ENCODE measurements at places on chromosomes 5 and 9.

DNA sequence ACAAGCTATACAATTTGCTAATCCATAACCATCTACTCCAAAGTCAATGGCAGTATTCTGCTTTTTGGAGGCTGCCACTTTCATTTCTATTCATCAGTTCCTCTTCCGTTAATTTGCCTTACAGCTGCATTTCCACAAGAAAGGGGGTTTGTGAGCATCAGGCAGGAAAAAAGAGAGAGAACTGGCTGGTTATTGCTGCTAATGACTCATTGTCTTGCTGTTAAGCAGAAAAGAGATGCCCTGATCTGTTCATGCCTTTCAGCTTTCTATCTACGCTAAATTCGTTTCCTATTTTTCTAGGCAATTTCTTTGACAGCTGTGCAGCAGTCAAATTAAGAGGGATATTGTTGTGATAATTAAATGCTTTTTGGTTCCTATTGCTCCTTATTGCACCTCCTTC, 65.9 kb upstream of the GNAQ start:
- DNase-seq = no peak

- no peak for DNase-seq
These were observed 100.8 kb upstream of the TLE4 start for GRCh38 chr9:79470954-79471353.

DNA sequence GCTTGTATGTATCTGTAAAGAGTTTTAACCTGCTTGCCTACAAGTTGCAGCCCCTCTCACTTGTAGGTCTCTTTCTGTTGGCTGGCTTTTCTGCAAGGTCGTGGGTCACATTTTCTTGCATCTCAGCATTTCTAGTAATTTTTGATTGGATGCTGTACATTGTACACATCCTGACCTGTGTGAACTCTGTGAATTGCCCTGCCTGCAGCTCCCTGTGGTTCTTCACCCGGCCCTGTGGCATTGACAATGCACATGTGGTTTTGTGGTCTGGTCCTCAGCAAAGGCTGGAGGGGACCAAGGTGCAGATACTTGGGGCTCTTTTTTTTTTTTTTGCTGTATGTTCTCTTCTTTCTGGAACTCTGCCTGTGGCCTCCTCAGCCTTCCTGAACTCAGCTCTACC, 53.6 kb downstream of the WNK2 start:
- no peak for DNase-seq

DNA sequence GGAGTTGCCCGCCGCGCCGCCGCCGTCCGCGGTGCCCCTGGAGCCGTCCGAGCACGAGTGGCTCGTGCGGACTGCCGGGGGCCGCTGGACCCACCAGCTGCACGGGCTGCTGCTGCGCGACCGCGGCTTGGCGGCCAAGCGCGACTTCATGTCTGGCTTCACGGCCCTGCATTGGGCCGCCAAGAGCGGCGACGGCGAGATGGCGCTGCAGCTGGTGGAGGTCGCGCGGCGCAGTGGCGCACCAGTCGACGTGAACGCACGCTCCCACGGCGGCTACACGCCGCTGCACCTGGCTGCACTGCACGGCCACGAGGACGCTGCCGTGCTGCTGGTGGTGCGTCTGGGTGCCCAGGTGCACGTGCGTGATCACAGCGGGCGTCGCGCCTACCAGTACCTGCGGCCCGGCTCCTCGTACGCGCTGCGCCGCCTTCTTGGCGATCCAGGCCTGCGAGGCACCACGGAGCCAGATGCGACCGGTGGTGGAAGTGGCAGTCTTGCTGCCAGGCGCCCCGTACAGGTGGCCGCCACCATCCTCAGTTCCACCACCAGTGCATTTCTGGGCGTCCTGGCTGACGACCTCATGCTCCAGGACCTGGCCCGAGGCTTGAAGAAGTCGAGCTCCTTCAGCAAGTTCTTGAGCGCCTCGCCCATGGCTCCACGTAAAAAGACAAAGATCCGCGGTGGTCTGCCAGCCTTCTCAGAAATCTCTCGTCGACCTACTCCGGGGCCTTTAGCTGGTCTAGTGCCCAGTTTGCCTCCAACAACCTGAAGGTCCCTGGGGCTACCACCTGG, 1.6 kb downstream of the SOWAHA start:
- peak; percentile 66 for DNase-seq

- peak; percentile 79 for DNase-seq
These were observed 379.1 kb downstream of the DMRT2 start for GRCh38 chr9:1429297-1429696.

- no peak for DNase-seq
These were observed 61.8 kb upstream of the PTPRD start for GRCh38 chr9:10674586-10674985.

DNA sequence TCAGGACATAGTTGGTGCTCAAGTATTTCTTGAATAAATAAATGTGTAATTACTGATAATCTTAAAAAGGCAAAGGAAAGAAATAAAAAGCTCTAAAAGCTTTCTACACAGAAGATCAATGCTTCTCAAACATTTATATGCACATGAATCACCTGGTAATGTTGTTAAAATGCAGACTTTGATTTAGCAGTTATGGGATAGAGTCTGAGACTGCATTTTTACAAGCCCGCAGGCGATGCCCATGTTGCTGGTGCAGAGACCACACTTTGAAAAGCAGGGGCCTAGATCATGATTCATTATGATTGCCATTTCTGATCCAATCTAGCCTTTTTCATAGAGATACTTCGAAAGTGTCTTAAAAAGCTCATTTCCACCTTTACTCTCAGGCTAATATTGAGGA, 3.5 kb upstream of the CCDC152 start:
- no peak for DNase-seq

DNA sequence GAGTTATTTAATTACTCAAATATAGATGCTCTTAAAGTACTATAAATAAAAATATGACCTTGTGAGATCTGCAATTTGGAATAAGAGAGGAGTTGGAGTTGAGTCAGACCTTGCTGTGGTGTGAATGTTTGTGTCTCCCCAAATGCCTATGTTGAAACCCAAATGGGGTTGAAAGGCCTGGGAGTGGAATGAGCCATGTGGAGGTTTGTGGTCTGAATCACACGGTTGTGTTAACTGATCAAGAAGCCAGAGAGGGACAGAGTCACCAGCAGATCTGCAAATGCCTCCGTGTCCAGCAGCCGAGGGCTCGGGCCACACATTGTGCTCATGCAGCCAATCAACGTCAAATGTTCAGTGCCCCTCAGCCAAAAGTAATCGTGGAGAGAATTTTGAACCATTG, 404.4 kb downstream of the ICE1 start:
- DNase-seq = no peak

- no peak for DNase-seq
These were observed 17.5 kb downstream of the CARNMT1 start for GRCh38 chr9:75010570-75010969.

GRCh38 chr9:122364783-122365150, 6.1 kb upstream of the PTGS1 start:
- DNase-seq = no peak

- DNase-seq = peak; percentile 22
These were observed 772.0 kb upstream of the FAM174A start for GRCh38 chr5:99763021-99763774.

DNA sequence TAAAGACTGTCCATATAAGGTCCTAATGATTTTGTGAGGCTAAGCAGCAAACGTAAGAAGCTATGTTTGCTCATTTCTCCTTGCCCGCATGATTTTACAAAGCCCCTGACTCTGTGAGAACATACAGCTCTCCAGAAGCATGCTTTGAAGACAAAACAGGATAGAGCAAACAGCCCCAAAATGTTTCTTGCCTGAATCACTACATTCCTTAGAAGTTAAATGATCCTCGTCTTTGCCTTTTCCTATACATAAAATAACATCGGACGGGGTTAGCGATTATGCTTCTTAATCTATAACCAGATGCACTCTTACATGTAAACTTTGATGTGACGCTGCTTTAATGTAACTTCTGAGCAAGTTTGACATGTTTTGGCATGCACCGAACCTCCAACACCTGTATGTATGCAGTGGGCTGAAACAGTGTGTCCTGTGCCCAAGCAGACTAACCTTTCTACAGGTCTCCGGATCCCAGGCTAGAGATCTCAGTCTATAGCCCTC, 353.7 kb downstream of the CETN3 start:
- peak; percentile 17 for DNase-seq

DNA sequence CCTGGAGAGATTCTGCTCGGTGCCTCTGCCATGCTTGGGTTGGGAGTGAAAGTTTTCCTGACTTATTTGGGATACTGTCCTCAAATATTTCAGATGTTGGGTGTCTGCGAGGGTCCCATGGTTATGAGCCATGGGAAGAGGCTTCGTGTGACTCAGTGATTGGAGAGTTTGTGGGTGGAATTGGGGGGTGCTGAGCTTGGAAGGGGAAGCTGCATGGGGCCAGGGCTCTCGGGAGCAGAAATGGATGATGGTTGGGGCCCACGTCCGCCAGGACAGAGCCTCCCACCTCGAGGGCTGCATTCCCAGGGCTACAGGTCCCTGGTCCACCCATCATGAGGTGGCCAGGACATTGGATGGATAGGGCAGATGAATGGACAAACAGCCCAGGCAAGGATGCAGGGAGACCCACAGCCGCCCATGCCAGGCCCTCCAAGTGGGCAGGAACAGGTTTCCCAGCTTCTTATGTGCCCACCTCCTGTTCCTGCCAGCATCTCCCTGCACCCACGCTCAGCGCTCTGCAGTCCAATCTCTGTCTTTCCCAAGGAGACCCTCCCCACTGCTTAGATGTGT, 5.5 kb downstream of the OBP2B start:
- DNase-seq = no peak

DNA sequence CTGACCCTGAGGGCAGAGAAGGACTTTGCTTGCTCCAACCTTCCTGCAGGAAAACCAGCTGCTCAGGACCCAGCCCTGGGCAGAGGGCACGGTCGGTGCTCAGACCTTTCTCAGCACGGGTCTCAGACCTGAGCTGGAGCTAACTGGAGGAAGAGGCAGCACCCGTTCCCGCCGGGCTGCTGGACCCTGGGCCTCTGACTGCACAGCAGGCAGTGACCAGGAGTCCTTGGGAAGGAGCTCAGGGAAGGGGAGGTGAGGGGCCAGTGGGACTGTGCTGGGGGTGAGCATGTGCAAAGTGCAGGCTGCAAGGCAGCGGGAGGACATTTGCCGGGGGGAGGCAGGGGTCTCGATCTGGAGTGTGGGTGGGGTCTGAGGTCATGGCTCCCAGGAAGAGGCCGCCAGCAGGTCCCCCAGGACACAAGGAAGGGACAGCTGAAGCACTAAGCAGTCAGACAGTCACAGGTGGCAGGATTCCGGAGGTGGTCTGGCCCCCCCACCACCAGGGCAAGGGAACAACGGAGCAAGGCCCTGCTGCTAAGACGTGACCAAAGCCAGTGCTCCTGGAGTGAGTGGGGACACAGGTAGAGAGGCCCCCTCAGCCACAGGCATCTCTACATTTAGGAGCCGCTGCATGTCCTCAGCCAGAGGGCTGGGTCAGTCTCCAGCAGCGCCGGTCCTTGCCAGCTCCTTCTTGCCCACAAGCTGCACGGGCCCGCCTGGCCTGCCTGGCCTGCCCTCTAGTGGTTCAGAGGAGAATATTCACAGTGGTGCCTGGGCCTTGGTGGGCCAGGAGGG, 4.8 kb upstream of the DPM2 start:
- peak; percentile 85 for DNase-seq

DNA sequence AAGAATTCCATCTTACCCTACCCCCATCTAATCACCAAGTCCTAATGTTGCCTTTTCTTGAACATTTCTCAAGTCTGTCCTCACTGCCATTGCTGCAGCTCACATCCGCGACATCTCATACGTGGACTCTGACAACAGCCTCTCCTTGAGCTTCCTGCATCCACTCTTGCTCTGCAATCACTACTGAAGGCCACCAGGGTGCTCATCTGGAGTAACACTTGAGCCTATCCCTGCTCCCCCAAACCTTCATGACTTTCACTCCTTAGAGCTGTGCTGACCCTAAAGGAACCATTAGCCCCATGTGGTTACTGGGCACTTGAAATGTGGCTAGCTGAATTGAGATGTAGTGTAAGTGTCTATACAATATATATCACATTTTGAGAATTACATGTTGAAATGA, 46.4 kb upstream of the CTXN3 start:
- DNase-seq = peak; percentile 57

- peak; percentile 27 for DNase-seq
These were observed 494 bp upstream of the STK32A start for GRCh38 chr5:147234239-147234824.

DNA sequence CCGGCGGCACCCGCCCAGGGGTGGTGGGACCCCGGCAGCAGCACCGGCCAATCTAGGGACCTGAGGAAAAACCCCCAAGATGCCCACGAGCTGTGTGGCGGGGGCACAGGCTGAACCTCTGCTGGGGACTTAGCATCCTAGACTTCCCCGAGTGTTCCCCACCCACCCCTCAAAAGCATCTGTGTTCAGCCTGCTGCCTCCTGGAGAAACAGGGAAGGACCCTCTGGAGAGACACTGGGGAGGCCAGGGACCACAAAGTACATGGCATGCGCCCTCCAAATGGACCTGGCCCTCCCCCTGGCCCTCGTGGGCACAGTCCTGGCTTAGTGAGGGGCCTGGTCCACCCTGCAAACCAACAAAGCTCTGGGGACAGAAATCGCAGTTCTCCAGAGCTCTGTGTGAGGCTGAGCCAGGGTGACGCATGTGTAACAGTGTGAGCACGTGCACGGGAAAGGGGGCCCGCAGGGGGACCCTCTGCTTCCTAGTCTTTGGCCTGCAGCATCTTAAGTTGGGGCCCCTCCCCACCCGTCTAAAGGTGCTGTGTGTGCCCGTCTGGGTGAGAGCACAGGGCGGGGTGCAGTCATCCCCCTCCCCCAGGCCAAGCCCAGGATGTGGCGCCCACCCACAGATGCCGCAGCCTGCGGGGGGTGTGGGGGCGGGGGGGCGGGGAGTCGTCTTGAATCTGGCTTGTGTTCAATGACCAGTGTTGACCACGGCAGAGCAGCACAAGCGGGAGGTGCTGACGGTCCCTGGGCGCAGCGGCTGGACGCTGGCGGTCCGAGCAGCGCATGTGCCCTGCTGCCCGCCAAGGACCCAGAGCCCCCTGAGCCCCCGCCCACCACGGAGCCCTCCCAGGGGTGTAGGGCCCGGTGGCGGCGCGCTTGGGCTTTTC, 672 bp upstream of the KCNT1 start:
- DNase-seq = no peak

DNA sequence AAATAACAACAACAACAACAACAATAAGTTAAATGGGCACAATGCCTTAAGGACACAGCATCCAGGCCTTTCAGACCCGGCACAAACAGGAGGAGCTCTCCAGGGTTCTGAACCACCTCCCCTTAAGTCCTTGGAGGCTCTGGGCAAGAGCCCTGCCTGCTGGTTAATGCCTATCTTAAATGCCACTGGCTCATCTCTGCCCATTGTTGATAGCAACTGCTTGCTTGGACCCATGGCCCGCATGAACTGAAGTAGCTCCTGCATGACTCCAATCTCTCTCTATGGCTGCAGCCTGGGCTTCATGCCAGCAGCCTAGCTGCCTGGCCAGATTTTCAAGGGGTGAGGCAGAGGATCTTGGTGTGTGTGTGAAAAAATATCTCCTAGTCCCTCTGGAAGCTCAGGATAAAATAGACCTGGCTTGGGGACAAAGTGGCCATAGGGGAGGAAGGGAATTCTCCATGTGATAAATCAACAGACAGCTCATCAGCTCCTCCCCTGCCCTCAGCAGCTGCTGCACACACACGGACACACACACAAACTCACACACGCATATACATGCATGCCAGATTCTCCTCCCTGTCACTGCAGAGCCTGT, 27.4 kb downstream of the FAM219A start:
- peak; percentile 88 for DNase-seq

Measured in GM23338 (cell line).